ENCODE measurements at places on chromosomes 6 and 20.

DNA sequence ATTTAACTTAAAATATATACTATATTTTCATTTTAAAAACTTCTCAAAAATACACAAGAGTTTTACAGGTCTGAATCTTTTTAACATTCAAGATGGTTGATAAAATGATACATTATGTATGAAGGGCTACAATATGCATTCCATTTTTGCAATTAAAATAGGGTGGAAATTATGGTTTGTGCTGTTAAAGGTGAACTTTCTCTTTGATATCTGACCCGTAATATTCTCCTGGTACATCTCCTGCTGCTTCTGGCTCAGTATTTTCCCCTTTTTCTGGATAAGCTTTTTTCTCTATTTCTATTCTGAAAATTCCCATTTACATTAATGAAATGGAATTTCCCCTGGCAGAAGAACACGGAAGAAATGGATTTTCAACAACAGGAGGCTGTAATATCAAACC is 27.4 kb upstream of the LCA5 start:
- DNase-seq, result no peak

DNA sequence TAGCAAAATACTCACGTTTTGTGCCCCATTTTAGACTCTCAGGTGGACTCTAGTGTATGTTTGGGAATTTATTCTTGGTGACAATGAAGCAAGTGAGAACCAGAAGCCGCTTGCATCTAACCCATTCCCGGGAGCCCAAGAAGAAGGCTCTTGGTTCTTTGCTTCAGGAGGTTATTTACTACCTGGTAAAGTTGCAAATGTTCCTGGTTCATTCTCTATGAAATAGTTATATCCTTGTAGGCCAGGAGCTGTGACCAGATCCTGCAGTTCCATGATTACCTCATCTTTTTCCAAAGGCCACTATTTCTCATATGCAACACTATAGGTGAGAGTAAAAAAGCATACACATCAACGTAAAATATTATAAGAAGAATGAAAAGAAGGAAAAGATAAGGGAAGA is 60.9 kb upstream of the FABP7 start:
- no peak for DNase-seq

DNA sequence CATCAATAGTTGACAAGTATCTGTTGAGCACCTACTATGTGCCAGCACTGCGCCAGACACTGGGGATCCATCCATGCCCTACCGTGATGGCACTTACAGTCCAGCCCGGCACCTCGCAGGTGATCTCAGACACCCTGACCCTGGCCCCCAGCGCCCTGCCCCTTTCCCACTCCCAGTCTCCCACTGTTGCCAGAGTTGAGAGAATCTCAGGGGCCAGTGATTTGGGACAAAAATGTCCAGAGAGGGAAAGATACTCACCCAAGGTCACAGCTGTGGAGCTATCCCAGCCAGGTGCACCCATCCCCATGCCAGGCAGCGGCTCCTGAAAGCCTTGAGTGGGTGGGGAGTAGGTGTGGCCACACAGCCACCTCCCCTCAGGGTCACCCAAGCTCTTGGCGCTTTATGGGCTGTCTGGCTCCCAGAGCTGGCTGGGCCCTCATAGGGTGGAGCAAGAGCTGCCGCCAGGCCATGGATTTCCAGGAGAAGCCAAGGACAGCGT is 3.3 kb downstream of the PI16 start:
- DNase-seq, result no peak

DNA sequence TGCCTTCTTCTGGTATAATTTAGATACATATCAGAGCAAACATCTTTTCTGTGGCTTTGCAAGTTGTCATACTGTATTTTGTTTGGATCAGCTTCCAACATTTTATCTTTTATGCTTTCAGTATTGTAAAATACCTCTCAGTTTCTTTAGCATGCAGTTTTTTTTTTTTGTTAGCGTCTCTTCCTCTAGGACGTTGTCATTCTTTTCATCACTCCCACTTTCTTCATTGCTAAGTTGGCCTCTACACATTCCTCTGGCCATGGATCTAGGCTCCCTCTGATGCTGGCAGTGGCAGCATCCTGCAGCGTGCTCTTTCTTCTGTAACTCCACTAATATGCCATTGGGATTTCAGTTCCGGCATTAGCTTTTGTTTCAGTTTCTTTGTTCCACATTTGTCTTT is 21.7 kb downstream of the RPRD1B start:
- no peak for DNase-seq

DNA sequence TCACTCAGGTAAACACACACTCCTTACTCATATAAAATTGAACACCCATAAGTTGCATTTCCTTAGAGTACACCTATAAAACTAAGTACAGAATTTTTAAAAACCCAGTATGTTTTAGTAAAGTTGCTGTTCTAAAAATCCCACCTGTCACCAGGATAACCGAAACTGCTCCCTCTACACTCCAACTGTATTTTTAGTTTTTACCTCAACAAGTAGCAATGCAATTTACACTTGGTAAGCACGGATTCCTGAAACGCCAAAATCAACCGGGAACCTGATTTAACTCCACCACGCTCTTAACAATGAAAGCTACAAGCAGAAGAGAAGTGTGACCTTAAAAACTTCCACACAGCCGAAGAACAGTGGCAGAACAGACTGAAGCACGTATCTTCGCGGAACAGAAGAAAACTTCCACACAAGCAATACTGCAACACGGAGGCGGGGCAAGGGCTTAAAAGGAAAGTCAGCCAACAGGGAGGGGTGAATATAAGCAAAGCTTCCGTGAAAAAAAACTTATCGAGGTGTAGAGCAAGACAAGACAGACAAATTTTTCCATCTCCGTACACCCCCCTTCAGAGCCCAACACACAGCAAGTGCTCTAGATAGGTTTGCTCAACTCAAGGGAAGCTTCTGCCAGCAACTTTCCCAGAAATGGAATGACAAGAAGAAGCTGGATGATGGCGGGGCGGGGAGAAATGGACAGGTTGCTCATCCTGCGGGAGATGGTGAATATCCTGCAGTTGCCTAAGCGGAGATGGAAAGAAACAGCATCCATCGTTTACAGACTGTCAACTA is 1.4 kb downstream of the STAU1 start:
- DNase-seq, result peak; percentile 40

- no peak for DNase-seq
These were observed 447.0 kb upstream of the CDH4 start for GRCh38 chr20:60804918-60805630.

DNA sequence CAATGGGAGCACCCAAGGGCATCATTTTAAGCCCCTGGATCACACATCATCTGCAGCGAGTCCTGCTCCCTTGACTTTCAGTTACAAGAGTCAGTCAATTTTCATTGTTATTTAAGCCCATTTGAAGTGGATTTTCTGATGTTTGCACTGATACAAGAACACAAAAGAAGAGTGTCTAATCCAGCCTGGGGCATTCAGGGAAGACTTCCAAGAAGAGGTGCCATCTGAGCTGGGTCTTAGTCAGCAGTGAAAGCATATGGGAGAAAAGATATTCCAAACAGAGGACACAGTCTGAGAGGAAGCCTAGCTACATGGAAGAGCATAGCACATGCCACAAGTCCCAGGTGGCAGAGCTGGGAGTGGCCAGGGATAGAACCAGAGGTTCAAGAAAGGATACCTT is 10.4 kb upstream of the FOXP4 start:
- no peak for DNase-seq
